ENCODE measurements at places on chromosomes 1 and 21.

GRCh38 chr1:224219612-224220059 is 36.6 kb downstream of the DEGS1 start:
- no peak for DNase-seq

DNA sequence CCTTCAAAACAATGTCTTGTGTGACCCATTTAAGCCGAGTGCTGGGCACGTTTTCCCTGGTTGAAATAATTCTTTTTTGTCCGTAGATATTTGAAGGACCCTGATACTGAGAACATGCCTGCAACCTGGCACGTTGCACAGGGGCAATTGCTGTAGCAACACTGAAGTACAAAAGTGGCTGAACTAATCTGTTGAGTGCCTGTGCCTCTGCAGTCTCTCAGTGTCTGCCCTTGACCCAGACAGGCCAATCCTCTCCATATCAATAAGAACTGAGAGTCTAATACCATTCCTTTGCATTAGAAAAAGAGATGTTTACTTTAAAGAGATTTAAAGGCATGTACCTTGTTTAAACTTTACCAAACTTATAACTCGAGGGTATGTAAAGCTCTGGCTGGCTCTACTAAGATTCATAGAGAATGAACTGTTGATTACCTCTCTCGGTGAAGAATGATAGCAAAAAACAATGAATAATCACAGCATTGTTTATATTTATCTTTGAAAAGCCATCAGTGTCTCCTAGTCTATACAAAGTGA is 2.4 kb downstream of the GREM2 start:
- no peak for DNase-seq

DNA sequence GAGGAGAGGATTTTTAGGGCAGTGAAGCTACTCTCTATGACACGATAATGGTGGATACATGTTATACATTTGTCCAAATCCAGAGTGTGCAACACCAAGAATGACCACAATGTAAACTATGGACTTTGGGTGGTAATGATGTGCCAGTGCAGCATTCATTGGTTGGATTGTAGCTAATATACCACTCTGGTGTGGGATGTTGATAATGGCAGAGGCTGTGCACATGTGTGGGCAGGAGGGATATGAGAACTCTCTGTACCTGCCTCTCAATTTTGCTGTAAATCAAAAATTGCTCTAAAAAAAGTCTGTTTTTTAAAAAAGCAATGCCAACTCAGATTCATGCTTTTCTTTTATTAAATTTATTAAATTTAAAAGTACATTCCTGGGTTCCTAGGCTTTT is 27.2 kb upstream of the LPAR3 start:
- no peak for DNase-seq

- no peak for DNase-seq
Observed at GRCh38 chr1:170993151-170993550, 57.8 kb downstream of the MROH9 start.

- DNase-seq = peak; percentile 50
Observed at GRCh38 chr1:150973836-150974579, 627 bp downstream of the CERS2 start.

- DNase-seq = no peak
Observed at GRCh38 chr1:169466259-169467230, 19.2 kb downstream of the SLC19A2 start.

GRCh38 chr21:36429947-36430546 is 44.9 kb downstream of the CHAF1B start:
- peak; percentile 38 for DNase-seq

DNA sequence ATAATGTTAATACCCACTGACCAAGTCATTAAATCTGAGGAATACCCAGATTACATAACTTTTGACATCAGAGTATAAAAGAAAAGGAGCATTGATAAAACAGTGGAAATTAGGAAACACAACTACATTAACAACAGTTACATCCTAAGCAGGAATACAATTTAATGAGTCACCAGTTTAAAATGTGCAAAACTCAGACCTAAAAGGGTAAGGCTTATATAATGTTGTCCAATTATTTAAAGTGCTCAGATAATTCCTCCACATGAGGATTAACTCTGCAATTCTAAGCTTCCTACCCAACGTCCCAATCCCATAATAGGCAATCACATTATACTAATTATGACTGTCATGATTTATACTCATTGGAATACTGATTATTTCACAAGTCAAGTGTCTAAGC is 50.5 kb downstream of the ABL2 start:
- no peak for DNase-seq

- DNase-seq = no peak
Observed at GRCh38 chr1:33088119-33088906, 7.4 kb downstream of the AZIN2 start.

- DNase-seq = peak; percentile 82
Observed at GRCh38 chr21:41877901-41878830, 978 bp downstream of the PRDM15 start.

- DNase-seq = no peak
Observed at GRCh38 chr1:15525050-15526020, 1.3 kb upstream of the DNAJC16 start.

DNA sequence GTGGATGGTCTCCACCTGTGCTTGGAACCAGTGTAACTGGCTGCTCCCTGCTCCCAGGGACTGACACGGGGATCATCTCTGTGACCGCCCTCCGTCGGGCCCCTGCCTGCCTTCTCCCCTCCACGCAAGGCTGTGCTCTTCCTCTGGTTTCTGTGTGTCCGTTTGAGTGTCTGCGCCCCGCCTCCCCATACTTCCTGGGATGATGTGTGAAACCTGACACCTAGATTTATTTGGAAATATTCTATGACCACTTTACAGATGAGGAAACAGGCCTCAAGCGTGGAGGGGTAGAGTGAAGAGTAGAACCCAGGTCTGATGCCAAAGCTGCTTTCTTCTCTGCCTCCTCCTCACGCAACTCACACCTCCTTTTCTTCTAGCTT is 24.3 kb downstream of the LDLRAP1 start:
- DNase-seq = no peak

- DNase-seq = no peak
Observed at GRCh38 chr1:55203064-55203463, 12.1 kb downstream of the USP24 start.

GRCh38 chr1:156502894-156503697 is 2.5 kb upstream of the MEF2D start:
- DNase-seq = no peak

DNA sequence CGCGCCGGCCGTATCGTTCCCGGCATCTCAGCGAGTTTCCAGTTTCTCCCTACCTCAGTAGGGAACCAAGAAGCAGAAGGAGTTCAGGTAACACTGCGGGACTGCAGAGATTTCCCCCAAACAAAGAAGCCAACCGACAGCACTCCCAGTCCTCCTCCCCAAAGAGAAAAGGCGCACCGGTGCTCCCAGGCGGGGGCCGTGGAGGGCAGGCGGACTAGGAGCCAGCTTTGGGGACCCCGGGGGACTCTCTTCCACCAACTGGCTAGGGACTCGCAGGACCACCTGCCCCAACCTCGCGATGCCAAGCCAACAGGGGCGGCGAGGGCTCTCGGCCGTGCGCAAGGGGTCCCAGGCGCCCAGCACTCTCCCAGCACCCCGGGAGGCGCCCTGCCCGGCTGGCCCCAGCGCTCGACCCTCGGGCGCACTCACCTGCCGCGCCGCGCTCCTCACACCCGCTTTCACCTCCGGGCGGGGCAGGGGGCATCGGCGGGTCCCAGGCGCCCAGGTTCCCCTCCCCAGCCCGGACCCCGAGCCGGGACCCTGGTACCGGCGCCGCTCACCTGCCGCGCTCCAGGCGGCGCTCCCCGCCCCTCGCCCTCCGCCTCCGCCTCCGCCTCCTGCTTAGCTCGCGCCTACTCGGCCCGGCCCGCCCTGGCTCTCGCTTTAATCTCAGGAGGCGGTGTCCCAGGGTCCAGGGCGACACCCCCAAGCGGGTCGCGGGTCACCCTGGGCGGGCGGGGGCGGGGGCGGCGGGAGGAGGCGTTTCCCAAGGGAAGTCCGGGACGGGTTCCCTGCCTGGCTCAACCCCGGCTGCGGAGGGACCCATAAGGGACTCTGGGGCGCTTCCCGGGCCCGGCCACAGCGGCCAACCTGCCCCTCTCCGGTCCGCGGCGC is at the start of gene TMPRSS2:
TMPRSS2 (minus strand) TSS at position 638 of the 894 bp plus-strand sequence. CDS start 10,025 bp downstream, outside the sequence.
- no peak for DNase-seq

GRCh38 chr1:67174716-67175284 is 8.5 kb downstream of the IL23R start:
- DNase-seq = no peak

GRCh38 chr1:182995894-182996293 is 27.3 kb upstream of the LAMC1 start:
- no peak for DNase-seq

DNA sequence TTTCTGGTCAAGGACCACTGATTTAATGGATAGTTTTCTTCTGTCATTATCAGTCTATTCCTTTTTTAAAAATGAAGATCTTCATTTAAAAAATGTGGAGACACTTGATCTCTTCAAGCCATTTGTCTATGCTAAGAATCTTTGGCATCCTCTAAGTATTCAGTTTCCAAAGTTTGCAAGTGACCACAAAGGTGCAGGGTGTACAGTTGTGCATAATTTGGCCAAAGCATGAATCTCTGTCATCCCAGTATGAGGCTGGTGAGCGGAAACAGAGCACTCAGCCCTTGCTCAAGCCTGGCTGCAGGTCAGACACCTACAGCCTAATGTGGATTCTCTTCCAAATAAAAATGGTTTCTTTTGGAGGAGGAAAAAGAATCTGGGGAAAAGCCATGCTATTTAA is 19.8 kb downstream of the PARP1 start:
- DNase-seq = no peak

DNA sequence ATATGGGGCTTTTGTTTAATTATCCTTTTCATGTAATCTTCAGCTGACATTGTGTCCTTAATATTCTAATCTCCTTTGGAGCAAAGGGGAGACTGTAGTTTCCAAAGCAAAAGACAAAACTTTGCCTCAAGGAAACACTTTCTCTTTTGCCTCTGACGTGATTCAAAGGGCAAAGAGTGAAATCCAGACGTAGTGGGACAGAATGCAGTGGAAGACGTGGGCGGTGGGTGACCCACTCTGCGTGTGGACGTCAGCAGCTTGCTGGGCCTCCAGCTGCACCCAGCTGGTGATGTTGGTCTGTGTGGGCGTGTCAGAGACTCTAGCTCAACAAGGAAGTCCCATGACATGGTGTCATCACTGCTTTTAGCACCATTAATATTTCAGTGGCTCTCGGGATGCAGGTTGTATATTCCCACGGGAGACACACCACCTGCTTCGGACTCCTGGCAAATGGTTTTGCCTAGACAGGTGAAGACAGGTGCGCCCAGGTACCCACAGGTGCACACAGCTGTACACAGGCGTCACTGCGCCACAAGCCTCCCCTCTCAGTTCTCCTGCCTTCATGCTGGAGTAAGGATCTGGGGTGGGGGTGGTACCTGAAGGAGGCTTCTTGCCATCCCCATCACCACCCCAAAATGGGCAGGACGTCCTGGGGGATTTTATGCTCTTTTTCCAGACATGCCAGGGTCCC is 292.1 kb upstream of the VAMP3 start:
- DNase-seq = no peak

DNA sequence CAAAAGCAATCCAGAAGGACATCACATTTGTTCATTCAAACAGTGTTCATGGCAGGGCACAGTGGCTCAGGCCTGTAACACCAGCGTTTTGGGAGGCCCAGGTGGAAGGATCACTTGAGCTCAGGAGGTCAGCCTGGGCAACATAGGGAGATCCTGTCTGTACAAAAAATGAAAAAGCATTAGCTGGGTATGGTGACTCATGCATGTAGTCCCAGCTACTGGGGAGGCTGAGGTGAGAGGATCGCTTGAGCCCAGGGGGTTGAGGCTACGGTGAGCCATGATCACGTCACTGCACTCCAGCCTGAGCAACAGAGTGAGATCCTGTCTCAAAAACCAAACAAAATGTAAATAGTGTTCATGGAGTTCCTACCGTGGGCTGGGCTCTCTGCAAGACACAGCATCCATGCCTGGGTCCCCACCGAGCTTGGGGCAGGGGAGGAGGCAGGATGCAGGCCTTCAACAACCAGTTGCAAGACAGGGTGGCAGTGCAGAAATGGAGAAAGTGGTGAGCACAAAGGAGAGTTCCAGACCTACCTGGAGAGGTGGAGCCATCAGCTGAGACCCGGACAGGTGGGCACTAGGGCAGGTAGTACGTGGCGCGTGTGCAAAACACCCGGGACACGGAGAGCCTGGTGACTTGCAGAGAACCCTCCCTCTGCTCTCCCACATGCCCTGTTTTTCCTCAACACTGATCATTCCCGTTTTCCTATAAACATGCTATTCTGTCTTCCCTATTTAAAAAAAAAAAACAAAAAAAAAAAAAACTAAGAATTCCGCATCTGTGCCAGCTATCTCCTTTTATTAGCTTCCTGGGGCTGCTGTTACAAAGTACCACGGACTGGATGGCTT is 138.9 kb downstream of the TOMM20 start:
- no peak for DNase-seq

GRCh38 chr1:51875291-51875772 is 3.2 kb downstream of the NRDC start:
- no peak for DNase-seq

GRCh38 chr1:223207293-223208066 is 64.4 kb upstream of the TLR5 start:
- no peak for DNase-seq

DNA sequence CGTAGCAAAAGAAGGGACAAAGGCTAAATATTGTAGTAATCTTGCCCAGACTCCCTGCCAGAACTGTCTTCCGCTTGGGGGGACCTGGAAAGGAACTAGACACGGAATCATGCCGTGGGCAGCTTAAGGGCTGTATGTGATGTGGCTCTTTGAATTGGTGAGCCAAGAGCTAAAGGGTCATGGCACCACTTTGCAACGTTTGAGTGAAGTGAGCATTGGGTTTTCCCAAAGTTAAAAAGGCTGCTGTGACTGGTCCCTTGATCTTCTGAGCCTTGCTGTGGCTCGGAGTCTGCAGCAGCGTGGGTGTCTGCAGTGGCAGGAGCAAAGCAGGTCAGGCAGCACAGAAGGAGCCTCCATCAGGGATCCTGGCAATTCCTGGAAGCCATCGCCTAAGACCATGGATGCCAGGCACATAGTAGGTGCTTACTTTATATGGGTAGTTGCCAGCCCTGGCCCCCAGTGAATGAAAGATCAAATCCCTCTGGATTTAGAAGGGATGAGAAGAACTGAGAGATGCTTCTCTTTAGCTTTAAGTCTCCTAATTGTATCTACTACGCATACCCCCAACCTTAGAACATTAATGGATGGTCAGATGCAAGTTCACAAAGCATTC is 1.8 kb downstream of the SMYD2 start:
- DNase-seq = no peak

DNA sequence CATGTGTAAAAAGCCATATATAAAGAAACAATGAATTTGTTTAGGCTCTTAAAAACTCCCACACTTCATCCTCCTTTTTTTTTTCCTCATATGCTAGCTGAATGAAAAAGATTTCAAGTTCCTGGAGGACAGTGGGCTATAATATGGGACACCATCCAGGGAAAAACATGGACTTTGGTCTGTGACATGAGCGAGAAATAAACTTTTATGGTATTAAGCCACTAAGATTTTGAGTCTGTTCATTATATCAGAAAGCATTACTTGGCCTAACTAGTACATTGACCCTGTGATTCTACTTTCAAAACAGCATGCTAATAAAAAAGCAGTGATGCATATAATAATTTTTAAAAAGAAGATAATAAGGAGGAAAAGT is 392.3 kb upstream of the CAMK1G start:
- no peak for DNase-seq

All from germinal center (tissue), 1 donor.